ENCODE measurements at places on chromosomes 12 and 14.

DNA sequence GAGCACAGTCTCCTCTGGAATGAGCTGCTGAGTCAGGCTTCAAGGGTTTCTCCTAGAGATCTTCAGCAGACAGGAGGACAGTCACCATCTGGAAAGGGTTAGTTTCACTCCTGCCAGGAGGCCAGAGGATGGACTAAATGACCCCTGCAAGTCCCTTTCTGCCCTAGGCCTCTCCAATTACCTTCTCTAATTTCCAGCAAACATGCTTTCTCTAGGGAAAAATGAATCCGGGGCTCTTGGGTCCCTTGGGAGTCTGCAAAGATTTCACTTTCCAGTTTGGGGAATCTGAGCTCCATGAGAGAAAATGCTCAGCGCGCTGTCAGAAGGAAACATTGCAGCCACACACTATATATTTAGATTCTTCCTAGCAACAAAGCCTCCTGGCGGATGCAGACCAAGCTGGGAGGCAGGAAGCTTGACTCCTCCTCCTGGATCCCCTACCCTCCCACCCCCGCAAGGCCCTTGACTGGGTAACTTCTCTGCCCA lies 184.4 kb upstream of the CCND2 start:
- DNase-seq: no peak

GRCh38 chr12:126569706-126570105 lies 1504.5 kb downstream of the AACS start:
- DNase-seq: no peak

DNA sequence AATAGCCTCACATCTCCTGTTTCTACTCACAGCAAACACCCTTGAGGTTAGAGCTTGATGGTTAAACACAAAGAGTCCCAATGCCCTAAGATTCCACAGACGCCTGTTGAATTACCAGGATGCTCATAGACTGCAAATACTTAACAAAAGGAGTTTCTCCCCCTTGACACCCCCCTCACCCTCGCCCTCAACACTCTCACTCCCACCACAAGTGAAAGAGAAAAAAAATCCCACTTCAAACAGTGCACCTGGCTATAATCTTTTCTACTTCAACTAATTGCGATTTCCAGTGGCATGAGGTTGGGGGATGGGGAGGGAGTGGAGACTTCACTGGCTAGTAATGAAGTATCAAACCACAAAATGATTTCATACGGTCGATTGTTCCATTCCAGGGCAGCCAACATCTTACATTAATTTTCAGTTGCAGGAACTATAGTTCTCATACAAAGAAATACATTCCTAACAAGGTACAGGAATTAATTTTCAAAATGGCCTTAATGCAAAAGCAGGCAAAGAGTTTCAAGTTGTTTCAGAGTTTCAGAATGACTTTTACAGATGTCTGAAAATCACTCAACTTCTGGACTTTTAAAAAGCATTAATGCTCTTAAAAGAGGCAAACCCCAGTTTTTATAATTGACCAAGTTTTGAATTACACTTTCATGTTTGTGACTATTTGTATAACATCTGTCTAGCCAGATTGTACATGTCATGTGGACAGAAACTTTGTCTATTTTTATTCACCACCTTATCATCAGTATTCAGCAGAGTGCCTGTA lies 390.7 kb downstream of the C12orf75 start:
- no peak for DNase-seq

GRCh38 chr12:41473441-41473840 lies 285.3 kb downstream of the PDZRN4 start:
- no peak for DNase-seq

GRCh38 chr12:12946686-12947355 lies 5.1 kb downstream of the GPRC5D start:
- DNase-seq: peak; percentile 25

GRCh38 chr12:110743571-110744093 lies 941 bp upstream of the PPP1CC start:
- no peak for DNase-seq

- no peak for DNase-seq
These were observed 14.0 kb downstream of the GTSF1 start for GRCh38 chr12:54459355-54459754.

DNA sequence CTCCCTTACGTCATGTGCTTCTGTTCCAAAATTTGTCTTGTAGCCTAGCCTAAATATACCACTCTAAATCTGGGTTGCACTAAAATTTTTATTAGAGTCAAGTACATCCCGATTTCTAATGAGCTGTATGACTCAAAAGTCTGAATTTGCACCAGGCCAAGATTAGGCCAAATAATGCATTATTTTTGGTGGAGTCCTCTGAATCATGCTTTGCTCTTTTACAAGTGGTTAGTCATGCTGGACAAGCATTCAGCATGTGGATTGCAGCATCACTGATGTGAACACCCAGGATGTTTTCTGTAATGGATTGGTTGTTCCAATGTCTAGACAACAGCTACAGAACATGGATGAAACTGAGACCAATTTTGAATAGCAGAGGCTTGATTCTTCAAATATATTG lies 23.7 kb downstream of the HEBP1 start:
- DNase-seq: peak; percentile 91

- DNase-seq: no peak
These were observed 53.9 kb upstream of the PTPRB start for GRCh38 chr12:70691018-70691672.

- no peak for DNase-seq
These were observed 17.6 kb upstream of the SLC2A13 start for GRCh38 chr12:40123496-40123895.

DNA sequence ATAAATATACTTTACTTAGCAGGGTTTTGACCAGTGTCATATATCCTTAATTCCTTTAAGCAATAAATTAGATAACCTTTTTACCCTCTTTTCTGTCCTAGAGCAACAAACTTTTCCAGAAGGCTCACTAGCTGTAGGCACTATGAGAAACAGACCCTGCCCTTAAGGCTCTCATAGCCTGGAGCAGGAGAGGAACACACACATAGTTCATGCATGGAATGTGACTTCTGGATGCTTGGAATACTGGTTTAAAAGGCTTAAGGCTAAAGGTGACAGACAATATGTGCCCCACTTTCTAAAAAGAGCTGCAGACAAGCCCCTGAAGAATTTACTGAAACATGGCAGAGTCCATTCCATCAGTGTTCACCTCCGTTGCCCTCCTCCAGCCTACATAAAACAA lies 237.2 kb downstream of the TTC8 start:
- no peak for DNase-seq

- no peak for DNase-seq
These were observed 332.5 kb downstream of the CCER1 start for GRCh38 chr12:90622431-90622830.

DNA sequence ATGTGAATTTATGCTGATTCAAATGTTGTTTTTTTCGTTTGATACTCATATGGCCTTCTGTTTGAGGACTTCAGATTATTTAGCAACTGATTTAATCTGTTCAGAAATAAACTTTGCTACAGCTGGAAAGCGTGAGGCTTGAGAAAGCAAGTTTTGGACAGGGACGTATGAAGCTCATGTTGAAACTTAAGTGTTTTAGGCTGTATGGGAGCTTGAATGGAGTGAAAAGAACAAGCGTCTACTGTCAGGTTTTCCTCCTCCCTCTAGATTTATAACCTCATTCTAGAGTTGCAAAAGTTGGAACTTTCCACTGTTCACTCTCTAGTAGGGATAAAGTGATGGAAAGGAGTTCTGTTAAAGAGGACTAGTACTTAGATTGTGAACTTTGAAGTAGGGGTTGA lies 1.0 kb downstream of the PRPF39 start:
- DNase-seq: no peak

- DNase-seq: no peak
These were observed 510.4 kb downstream of the TMEM132D start for GRCh38 chr12:129393357-129393937.

DNA sequence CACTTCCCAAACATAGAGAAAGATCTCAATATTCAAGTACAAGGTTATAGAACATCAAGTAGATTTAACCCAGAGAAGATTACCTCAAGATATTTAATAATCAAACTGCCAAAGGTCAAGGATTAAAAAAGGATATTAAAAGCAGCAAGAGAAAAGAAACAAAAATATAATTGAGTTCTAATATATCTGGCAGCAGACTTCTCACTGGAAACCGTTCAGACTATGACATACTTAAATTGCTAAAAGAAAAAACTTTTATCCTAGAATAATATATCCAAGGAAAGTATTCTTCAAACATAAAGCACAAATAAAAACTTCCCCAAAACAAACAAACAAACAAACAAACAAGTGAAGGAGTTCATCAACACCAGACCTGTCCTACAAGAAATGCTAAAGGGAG lies 92.4 kb downstream of the FSCB start:
- DNase-seq: no peak

GRCh38 chr12:80469681-80470080 lies 25.6 kb downstream of the PTPRQ start:
- DNase-seq: no peak

DNA sequence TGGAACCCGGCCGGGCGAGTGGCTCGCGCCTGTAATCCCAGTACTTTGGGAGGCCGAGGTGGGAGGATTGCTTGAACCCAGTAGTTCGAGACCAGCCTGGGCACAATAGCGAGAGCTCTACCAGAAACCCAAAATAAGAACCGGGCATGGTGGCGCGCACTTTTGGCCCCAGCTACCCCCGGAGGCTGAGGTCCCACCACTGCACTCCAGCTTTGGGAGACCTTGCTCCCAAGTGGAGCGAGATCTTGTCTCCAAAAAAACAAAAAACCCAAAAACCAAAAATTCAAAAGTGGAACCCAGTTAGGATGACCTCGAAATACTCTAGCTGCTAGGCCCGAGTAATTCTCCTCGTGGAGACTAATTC lies 769 bp upstream of the VTI1B start:
- DNase-seq: no peak

DNA sequence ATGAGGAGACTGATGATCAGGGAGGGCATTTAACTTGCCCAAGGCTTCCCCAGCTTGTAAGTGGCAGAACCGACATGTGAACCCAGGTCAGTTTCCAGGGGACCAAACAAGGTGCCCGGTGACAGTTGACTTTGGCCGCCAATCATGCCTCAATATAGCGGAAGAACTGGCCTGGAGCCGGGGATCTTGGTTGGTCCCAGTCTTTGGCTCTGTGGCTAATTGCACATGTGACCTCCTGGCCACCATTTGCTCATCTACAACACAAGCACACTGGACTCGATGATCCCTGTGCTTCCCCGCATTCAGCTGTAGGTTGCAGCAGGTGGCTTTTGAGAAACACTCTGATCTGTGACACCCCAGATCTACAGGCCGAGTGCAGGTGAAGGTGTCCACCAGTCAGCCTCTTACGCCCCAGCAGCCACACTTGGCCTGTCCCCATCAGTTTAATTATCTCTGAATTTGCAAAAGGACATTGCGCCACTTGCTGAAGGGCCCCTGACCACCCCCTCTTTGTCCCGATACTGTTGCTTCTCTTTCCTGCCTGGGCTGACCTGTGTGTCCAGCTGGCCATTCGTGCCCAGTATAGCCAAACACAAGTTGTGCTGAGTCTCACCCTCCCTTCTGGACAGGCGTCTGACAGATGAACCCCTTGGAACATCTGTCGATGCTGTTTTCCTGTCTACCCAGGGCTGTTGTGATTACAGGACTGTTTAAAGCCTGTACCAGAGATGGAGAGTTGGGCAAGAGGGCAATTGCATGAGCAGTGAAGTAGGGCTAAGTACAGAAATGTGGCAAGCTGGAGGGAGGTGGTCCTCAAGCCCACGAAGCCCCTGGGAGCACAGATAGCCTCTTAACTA lies 14.1 kb downstream of the ACACB start:
- DNase-seq: no peak

GRCh38 chr12:28507033-28507432 lies 316.8 kb downstream of the CCDC91 start:
- DNase-seq: peak; percentile 32

GRCh38 chr14:105247715-105248367 lies 492 bp upstream of the BTBD6 start:
- no peak for DNase-seq

GRCh38 chr12:5438671-5439200 lies 6.8 kb downstream of the NTF3 start:
- DNase-seq: no peak

DNA sequence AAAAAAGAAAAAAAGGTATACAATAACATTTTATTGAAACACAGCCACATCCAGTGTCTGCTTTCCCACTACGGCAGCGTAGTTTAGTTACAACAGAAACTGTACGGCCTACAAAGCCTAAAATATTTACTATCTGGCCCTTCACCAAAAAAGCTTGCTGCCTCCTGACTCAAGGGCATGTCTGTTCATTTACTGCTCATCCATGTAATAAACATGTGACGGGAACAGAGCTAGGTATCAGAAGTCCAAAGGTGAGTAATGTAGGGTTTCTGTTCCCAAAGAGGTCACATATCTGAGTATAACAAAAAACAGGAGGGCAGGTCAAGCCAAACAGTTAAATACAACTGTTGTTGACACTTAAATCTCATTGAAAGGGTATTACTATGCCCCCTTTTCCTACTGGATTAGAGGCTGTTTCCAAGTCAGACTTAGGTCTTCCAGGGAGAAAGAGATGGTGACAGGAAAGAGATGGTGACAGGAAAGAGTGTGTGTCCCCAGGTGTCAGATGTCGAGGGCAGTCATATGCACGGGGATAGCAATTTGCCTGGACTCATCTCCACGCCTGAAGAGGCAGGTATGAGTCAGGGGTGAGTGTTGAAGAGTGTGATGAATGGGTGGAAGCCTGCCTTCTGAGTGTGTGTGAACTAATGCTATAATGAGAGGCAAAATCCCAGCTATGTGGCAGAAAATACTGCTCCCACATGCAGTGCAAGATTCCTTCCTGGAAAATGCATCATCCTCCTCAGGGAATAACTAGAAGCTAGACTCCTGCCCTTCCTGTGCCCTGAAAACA lies 77.7 kb downstream of the MAP3K9 start:
- DNase-seq: no peak
